ENCODE measurements at places on chromosomes 3 and 15. TPM values are rescaled to one million over a fixed set of nuclear protein-coding genes. Genes with fewer than 3 reads are reported as not detected.

GRCh38 chr15:48001393-48002039 is 119.3 kb upstream of the SLC24A5 start:
- no peak for DNase-seq

GRCh38 chr15:41943543-41944312 is 28.6 kb downstream of the EHD4 start:
- no peak for DNase-seq

- no peak for DNase-seq
These were observed 5.9 kb downstream of the ATP8B4 start for GRCh38 chr15:50113187-50113505.

GRCh38 chr3:67447393-67447792 is 207.0 kb downstream of the SUCLG2 start:
- no peak for DNase-seq

DNA sequence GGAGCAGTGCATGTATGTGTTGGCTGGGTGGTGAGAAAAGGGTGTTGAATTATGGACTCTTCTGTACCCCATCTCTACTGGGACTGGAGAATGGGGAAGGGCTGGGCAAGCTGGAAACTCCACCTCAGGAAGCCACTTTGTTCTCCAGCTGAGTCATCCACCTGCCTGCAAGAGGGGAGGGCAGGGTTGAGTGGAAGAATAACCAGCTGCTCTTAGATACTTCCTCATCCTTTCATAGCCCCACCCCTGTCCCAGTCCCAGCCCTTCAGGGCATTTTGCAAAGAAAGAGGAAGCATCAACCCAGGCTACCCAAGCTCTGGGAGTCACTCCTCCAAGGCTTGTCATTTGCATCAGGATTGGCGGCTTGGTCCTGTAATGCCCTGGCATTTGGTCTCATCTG is 33.1 kb downstream of the RAB11A start:
- DNase-seq = no peak

GNAT1 gene
- not detected for polyA plus RNA-seq

GRCh38 chr15:42890161-42890913 is 30.2 kb downstream of the TTBK2 start:
- no peak for DNase-seq

TLR9 gene
- 0.17 TPM for polyA plus RNA-seq

GRCh38 chr15:99187936-99188335 is 61.4 kb downstream of the TTC23 start:
- DNase-seq = no peak

DNA sequence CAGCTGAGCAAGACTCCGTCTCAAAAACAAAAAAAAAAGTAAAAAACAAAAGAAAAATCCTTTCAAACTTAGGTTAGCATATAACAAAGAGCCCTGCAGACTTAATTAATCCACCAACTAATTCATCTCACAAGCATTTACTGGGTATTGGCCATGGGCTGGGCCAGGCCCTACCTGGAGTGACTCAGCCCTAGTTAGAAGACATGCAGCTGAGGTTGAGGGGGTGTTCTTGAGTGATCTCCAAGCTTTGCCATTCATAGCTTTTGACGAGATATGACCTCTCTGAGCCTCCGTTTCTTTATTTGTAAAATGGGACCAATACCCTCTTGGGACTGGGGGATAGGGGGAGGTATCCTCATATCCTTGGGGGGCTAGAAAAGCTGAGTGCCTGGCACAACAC is 7.8 kb downstream of the FBXL22 start:
- DNase-seq = no peak

- DNase-seq = no peak
These were observed 23.5 kb downstream of the TSEN2 start for GRCh38 chr3:12507591-12508281.

GRCh38 chr15:79283252-79284048 is 928 bp downstream of the ANKRD34C start:
- DNase-seq = no peak

RTP3 gene
- not detected for polyA plus RNA-seq

COL6A5 gene
- polyA plus RNA-seq = 0.03 TPM

Measured in left renal cortex interstitium (tissue), 4 donors.